ENCODE measurements at places on chromosomes 7 and 10. TPM values are rescaled to one million over a fixed set of nuclear protein-coding genes. Genes with fewer than 3 reads are reported as not detected.

The IGFBP3 gene
- total RNA-seq: 3.6 TPM

The COL13A1 gene
- not detected for total RNA-seq

The C10orf90 gene
- not detected for total RNA-seq

The MMRN2 gene
- total RNA-seq: not detected

The C10orf88 gene
- 15.2 TPM for total RNA-seq

The ZNF775 gene
- 7.0 TPM for total RNA-seq

The FGFBP3 gene
- total RNA-seq: 2.1 TPM
